ENCODE measurements at places on chromosomes 5 and 9.

DNA sequence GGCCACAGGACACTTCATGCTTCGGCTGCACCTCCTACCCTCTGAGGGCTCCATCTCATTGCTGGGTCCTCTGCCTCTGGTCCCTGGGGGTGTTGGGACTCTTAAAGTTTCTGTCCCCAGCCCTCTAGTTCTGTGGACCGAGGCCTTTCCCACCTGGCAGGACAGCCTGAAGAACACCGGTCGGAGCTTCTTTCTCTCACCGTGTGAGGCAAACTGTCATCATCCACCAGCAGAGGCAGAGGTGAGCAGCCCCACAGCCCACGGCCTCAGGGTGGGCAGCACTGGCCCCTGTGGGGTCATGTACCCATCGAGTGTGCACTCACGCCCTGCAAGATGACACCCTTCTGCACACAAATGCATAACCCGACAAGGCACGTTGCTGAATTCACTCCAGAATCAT is 49.9 kb downstream of the IRX2 start:
- DNase-seq: no peak

- no peak for DNase-seq
These were observed 483.7 kb downstream of the ELAVL2 start for GRCh38 chr9:23342291-23342690.

DNA sequence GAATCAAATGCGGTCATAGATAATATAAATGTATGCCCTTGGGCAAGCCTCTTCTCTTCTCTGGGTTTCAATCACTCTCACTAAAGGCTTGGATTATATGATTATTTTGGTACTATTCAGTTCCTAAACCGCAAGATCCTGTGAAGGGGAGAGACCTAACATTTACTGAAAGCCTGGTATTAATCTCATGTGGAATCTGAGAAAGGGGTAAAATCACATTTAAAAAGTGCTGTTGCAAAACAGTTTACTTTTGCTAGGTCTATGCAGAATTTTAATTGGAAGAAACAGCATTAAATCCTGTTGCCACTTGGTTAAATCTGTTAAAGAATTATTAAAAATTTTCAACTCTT is 50.7 kb downstream of the SLC44A1 start:
- no peak for DNase-seq

GRCh38 chr9:131491001-131491710 is 11.6 kb upstream of the POMT1 start:
- no peak for DNase-seq

DNA sequence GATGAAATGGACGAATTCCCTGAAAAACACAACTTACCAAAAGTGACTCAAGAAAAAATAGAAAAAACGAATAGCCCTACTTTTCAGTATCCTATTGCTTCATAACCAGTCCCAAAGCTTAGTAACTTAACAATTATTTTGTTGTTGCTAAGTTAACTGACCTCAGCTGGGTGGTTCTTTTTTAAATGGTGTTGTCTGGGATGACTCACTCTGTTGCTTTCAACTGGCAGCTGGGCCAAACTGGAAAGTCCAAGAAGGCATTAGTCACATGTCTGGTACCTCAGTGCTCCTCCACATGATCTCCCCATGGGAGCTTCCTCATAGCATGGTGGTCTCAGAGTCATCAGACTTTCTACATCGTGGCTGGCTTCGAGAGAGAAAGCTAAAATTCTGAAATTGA is 47.8 kb upstream of the ADAMTS2 start:
- DNase-seq: no peak

GRCh38 chr9:136268318-136268717 is 22.7 kb upstream of the QSOX2 start:
- DNase-seq: no peak

All from NCI-H1105 (cell line).